ENCODE measurements at places on chromosomes 6 and 20. TPM values are rescaled to one million over a fixed set of nuclear protein-coding genes. Genes with fewer than 3 reads are reported as not detected.

The GABRR1 gene
- not detected for total RNA-seq

The GPX5 gene
- not detected for total RNA-seq

The ARID1B gene
- 101 TPM for total RNA-seq

The DEF6 gene
- total RNA-seq: 19.5 TPM

The NFKBIE gene
- total RNA-seq: 10.9 TPM
